Chondrocyte (in vitro differentiated cells): ENCODE measurements at places on chromosomes 4 and X.
A peak's percentile ranks its signal among the peaks of the same experiment; 100 is the strongest.

DNA sequence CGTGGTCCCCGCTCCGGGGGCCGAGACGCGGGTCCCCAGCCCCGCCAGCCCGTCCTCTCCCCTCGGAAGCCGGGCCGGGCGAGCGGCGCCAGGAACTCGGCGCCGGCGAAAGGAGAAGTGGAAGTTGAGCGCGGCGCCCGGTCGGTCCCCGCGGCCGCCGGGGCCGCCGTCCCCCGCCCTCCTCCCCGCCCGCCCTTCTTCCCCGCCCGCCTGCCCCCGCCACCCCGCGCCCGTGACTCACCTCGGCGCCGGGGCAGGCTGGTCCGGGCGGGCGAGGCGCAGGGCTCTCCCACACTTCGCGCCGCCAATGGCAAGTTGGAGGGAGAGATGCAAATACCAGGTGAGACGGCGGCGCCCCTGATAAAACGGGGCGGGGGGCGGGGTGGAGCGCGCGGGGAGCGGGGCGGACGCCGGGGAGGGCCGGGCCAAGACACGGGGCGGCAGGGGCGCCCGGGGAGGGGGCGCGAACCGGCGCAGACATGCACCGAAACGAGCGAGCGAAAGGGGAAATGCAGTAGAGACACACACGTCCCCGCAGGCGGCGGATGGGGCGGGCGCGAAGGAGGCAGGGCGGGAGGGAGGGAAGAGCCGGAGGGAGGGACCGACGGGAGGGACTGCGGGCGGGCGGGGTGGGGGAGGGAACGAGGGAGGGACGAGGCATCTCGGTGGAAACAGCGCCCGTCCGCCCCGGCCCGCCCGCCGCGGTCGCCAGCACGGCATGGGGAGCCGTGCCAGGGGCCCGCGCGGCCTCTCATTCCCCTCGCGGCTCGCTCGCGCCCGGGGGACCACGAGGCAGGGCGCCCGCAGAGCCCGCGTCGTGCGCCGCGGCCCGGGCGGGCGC, at the start of gene ELF4:
TSS of gene ELF4 (minus strand) at position 119 of the 841 bp plus-strand sequence. CDS start 29,167 bp downstream, outside the sequence.
- DNase-seq = peak; percentile 81

GRCh38 chrX:42954880-42955279, 176.9 kb upstream of the PPP1R2C start:
- DNase-seq = no peak

- no peak for DNase-seq
These were observed 214.2 kb downstream of the NSUN7 start for GRCh38 chr4:40963897-40964478.

DNA sequence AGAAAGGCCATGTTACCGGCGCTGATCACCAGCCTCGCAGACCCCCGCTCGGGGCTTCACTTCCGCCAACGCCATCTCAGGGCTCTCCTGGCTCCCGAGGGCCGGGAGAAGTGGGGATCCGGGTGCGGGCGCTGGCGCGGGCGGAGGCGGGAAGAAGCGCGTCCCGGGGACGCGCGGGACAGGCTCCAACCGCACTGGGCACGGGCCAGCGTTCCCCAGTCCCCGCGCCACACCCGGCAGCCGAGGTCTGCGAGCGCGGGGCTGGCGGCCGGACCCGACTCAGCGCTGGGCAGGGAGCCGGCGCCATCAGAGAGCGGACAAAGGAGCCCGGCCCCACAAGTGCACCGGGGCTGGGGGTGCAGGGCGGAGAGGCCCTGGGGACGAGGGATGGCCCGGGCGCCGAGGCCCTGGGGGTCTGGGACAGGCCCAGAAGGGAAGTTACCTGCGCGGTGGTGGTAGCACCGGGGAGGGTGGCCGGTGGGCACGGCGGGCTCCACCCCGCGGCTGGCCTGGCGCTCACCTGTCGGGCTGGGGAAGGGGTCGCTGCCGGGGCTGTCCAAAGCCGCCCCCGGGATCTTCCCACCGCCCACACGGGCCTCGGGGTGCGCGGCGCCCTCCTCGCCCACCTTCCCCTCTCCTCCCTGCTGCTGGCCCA, 449 bp downstream of the CTPS2 start:
- DNase-seq = no peak

- no peak for DNase-seq
These were observed 1260.2 kb downstream of the ADGRL3 start for GRCh38 chr4:62460329-62460728.

GRCh38 chr4:86401826-86402225, 42.0 kb upstream of the MAPK10 start:
- DNase-seq = no peak

DNA sequence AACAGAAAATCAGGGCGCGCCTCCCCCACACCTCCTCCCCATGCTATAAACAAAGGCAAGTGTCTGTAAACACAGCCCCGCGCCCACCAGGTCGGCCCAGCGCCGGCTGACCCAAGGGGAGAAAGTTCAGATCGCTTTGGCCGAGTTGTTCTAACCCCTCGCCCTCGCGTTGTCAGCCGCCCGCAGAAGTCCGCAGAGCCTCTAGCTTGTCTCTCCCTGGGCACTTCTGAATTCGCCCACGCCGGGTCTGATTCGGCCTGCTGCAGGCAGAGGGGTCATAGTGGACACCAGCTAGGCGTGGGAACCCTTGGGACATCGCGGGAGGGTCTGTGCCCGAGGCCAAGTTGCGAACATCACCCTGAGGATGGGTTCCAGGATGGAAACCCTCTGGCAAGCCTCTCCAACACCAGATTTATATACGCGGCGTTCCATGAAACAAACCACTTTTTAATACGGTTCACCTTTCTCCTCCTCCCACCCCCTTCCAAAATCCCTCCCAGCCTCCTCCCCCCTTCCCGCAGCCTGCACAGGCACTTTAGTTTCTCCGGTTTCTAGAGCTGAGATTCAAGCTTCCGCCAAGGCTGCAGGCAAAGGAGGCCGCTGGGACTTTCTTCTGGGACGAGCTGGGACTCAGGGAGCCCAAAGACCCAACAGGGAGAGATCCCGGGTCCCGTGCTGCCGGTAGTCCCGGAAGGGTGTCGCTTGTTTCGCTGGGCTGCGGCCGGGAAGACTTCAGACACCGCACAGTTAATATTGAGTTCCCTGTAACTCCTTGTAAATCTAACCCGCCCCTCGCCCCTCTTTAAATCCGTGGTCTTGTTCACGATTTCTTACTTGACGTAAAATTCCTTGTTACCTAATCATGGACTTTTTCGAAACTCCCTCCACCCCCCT, 4.7 kb downstream of the HAND2 start:
- no peak for DNase-seq

GRCh38 chrX:8455557-8455956, 9.1 kb upstream of the VCX3B start:
- no peak for DNase-seq

DNA sequence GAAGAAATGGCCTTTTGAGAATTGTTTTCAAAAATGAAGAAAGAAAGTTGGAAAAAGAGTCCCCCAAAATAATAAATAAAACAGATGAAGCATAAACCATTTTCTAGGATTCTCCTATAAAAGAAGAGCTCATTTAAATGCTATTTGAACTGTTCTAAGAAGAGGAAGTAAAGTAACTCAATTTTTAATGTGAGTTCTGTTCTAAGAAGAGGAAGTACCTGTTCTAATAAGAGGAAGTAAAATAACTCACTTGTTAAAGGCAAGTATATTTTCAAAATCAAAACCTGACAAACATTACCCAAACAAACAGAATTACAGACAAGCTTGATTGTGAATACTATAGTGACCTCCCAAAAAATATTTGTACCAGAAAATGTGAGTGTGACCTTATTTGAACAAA, 1326.3 kb downstream of the C4orf33 start:
- DNase-seq = no peak

DNA sequence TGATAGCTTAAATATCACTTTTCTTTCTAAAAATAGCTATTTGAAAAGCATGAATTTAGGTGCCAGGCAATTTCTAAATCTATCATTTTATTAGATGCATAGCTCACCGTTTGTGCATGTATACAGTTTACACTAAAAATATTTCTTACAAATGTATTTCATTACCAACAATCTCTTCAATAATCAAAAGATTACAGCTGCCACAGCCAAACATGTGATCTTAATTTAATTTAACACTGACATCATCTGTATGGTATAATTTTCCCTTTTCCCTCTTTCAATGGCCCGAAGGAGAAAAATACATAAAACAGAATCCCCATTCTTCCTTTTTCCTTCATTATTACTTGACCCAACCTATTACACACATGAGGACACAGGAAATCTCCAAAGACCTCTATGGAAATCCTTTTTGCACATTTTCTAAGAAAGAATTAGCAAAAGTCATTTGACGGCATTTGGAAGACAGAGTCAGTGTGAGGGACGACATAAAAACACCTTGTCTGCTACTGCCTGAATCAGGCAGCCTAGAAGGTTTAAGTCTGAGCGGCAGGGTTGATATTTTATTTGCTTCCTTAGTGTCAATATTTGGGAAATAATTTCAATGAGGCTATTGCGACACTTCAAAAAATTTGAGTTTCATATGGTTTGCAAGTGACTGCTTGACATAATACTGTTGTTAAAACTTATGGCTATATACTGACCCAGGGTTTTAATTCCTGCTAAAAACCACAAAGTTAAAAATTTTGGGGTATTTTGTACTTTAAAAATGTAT, 111.2 kb downstream of the TTC29 start:
- no peak for DNase-seq

- no peak for DNase-seq
These were observed 288.7 kb upstream of the CTSO start for GRCh38 chr4:156242390-156242789.

DNA sequence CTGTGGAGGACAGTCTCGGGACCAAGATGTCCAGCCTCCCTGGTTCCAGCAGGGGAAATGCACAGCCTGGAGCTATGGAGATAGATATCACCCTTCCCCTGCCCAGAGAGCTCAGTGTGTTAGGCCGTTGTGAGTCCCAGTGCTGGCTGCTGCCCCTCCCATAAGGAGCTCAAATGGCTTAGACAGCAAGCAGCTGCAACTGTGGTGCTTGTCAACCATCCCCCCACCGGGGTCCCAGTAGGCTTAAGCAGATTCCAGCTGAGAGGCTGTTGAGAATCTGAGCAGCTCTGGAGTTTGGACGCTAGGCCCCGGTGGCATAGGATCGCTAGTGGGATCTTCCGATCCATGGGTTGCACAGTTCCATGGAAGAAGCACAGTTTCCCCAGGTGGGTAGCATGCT, 181.8 kb upstream of the POF1B start:
- no peak for DNase-seq

DNA sequence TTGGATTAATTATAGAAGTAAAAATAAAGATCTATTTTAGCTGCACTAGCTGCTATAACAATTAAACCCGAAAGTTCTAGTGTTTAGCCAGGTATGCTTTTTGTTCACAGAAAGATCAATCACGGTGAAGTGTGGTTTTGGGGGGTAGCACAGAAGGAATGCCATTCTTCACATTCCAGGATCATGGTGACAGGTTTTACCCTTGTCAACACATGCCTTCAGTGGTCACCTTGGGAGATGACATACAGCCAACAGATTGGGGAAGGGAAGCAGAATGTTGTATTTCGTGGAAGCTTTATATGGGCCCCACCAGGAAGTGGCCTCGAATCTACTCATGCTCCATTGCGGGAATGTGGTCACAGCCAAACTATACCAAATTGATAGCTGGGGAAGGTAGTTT, 753.6 kb downstream of the RAPGEF2 start:
- DNase-seq = no peak

DNA sequence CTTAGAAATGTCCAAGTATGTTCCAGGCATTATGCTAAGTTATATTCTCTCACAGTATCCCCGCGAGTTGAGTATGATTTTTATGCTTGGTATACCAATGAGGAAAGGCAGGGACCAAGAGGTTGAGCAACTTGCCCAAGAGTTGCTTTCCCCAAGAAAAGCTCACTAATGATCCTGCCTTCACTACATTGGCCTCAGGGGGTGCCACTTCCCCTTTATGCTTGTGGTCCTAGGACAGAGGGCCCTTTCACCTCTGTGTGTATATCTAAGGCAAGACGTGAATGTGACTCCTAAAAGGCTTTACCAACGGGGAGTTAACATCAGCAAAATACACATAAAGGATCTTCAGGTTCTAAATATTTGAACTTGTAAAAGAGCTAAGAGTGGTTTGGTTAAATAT, 164.4 kb upstream of the CPEB2 start:
- DNase-seq = no peak

DNA sequence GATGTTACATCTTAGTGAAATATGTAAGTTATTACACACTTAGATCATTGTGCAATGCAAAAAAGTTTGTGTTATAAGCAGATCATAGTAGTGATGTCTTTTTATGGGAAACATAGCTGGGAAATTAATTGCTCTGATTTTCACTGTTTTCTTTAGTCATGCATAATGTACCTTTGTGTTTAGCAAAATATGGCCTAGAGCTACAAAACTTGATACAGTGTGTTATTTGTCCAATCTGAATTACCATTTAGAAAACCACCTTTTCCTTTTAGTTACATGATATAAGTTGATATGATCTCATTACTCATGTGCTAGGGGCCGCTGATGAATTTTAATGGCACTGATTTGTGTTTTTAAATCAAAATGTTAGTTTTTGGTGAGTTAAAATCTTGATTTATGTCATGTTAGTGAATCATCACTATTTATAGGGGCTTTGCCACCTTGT, 2.0 kb downstream of the BMPR1B start:
- DNase-seq = no peak

DNA sequence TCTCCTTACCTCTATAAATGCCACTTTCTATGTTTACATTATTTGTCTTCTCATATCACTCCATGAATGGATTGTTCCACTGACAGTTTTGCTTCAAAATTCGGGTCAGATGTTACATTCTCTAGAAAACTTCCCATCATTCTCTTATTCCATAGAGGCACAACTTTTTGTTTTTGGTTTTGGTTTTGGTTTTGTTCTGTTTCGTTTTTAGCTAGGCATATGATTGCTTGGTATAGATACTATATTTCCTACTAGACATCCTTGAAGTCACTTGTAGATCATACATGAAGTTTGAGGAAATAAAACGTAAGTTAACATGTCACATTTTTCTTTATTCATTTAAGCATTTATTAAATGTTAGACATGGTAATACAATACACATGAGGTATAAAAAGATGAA, 961.0 kb downstream of the PCDH18 start:
- DNase-seq = no peak

GRCh38 chr4:78689700-78690323, 86.3 kb upstream of the BMP2K start:
- no peak for DNase-seq

DNA sequence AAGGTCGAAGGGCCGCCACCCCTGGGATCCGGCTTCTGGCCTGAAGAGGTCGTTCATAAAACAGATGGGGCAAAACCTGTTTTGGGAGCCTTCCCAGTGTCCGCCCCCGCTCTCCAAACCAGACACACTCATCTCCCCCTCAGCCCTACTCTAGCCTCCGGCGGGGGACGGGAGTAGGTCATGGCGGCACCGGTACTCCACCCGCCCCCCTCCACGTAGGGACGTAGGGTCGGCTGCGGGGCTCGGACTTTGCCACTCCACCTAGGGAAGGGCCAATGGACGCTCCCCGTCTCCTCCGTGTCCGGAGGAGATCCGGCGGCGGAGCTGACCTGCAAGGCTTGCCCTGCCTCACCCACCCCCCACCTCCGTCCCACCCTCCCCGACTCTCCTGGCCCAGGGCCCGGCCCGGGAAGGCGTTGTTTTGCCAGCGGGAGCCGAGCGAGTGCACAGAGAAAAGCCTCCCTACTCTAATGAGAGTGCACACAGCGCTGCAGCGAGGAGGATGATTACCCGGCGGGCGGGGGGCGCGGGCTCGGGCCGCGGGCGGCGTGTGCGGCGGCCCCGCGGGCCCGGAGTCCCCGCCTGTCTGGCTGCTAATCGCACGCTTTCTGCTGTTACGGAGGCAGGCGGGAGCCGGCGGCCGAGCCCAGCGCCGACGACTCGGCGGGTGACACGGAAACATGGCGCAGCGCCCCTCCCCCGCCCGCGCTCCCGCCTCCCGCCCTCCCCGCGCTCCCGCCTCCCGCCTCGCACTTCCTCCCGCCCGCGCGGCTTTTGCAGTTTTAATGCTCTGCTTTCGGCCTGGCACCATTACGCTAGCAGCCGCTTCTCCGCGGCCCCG, 8.3 kb upstream of the BCOR start:
- DNase-seq = no peak
